ENCODE measurements at places on chromosomes 1 and 21. TPM values are rescaled to one million over a fixed set of nuclear protein-coding genes. Genes with fewer than 3 reads are reported as not detected.

Gene SLC25A34
- 7.3 TPM for total RNA-seq

Gene ACBD6
- 17.3 TPM for total RNA-seq

Gene GBP3
- total RNA-seq, result 2.0 TPM

Gene PDZK1IP1
- total RNA-seq, result 1.1 TPM

GRCh38 chr1:58618303-58618702 lies 41.3 kb upstream of the TACSTD2 start:
- DNase-seq, result no peak

DNA sequence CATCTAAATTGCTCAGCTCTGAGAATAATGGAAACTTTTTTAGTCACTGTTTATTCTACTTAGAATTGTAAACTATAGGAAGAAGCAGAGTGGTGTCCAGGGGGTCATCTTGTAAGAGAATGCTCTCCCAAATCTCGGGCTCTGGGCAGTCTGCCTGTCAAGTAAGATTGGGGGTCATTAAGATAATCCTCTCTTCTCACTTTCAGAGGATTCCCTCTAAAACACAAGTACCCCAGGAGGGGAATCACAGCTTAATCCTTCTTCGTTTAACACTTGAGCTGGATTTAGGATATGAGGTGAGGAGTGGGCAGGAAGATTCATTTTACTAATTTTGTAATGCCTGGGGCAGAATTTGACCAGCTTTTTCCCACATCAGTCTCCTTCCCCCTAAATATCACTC lies 81.2 kb downstream of the RPS6KA1 start:
- DNase-seq, result no peak

DNA sequence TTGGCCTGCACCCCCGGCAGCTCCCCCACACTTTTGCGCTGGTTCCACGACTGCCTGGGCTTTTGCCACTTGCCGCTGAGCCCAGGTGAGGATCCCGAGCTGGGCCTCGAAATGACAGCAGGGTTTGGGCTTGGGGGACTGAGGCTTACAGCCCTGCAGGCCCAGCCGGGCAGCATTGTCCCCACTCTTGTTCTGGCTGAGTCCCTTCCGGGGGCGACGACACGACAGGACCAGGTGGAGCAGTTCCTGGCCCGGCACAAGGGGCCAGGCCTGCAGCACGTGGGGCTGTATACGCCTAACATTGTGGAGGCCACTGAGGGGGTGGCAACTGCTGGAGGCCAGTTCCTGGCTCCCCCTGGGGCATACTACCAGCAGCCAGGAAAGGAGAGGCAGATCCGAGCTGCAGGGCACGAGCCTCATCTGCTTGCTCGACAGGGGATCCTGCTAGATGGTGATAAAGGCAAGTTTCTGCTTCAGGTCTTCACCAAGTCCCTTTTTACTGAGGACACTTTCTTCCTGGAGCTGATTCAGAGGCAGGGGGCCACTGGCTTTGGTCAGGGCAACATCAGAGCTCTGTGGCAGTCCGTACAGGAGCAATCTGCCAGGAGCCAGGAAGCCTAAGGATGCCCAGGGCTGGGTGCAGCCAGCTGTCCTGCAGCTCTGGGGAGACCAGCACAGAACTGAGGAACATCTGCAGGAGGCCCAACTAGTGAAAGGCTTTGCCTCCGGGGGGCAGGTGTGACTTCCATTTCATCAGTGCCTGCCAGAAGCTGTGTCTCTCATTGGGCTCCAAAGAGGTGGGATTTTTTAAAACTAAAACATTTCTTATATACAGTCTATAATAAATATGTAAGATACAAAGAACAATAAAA lies 1.2 kb downstream of the HPDL start:
- DNase-seq, result no peak

- no peak for DNase-seq
Observed at GRCh38 chr1:243256590-243256989, 749 bp downstream of the SDCCAG8 start.

GRCh38 chr1:204613636-204614035 lies 71.9 kb downstream of the LRRN2 start:
- no peak for DNase-seq

GRCh38 chr1:119602169-119602568 lies 45.9 kb downstream of the ZNF697 start:
- DNase-seq, result no peak

DNA sequence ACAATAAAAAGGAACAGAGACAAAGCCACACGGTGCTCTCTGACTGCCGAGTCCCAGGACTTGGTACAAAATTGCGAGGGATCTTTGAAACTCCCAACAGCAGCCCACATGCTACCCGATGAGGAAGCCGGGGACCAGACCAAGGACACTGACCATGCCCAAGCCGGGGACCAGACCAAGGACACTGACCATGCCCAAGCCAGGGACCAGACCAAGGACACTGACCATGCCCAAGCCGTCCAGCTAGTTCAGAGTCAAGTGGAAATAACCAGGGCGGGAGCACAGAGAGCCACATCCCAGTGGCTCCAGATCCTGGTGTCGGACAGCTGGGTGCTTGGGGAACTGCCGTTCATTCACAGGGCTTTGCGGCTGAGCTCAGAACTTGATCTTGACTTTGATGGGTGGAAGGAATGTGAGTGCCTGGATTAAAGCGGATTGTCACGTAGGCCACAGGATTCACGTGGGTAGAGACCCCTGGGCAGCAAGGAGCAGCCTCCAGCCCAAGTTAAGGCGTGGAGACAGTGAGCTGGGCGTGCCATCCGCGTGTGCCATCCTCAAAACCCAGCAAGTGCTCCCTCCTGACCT lies 16.5 kb upstream of the TRAPPC10 start:
- DNase-seq, result no peak

- DNase-seq, result no peak
Observed at GRCh38 chr1:40392221-40392620, 18.7 kb downstream of the SMAP2 start.

DNA sequence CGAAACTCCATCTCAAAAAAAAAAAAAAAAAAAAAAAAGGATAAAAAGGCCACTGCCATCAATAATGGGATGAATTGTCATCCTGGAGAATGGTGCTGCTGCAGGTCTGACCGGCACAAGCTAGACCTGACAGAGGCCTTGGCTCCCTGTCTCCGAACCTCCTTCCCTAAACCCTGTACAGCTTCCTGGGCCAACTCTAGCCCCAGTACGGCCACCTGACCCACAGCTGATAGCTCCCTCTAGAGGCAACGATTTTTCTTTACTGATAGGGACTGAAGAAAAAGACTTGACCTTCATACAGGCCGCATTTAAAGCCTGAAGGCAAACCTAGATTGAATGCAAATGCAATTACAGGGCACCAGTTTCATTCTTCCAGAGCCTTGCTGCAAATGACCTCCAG lies 30.7 kb downstream of the NOL9 start:
- DNase-seq, result no peak

Measured in liver (tissue), 10 donors.